ENCODE measurements at places on chromosomes 4 and X.

DNA sequence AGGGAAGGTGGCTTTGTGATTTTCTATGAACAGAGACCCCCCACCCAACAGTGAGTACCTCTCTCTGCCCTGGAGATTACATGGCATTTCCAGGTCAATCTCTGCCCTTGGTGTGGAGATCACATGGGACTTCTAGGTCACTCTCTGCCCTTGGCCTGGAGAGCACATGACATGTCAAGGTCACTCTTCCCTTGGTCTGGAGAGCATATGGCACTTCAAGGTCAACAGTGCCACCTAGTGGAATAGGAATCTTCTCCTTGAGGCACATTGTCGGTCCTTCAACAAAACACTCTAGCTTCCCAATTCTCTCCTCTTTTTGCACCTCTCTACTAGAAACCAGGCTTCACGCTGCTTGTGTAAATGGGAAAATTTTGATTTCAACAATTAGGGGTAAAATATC is 66.2 kb upstream of the TACR3 start:
- no peak for DNase-seq

DNA sequence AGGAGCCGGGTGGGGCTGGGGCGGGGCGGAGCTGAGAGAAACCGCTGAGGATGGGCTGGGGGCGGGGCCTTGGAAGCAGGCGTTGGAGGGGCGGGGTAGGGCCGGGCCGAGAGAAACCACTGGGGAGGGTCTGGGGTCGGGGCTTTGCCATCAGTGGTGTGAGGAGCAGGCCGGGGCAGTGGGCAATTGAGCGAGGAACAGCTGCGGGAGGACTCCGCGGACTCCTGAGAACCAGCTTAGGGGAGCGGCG is 1.3 kb upstream of the EOLA2 start:
- DNase-seq, result no peak

GRCh38 chr4:36081185-36081584 is 163.1 kb downstream of the ARAP2 start:
- DNase-seq, result no peak

- no peak for DNase-seq
Observed at GRCh38 chrX:53075011-53075410, 7.2 kb upstream of the TSPYL2 start.

- DNase-seq, result no peak
Observed at GRCh38 chr4:151675411-151675971, 85.3 kb downstream of the GATB start.

DNA sequence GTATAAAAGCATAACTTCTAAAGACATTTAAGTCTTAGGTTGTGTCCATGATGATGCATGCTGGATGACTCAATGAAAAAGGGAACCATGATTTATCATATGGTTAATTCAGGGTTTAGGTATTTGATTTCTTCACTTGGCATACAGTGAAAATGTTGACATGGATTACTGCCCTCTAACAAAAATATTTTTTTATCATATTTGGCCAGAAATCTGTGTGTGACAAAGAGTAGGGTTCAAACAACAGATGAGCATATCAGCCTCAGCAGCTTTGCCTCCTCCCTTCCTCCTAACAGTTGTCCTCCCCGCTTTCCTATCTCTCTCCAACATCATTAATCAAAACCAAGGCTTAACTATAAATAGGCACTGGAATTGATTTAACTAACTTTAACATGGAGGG is 46.3 kb downstream of the ARHGAP6 start:
- DNase-seq, result no peak

- no peak for DNase-seq
Observed at GRCh38 chrX:69093960-69094871, 71.0 kb downstream of the PJA1 start.

GRCh38 chr4:8553216-8553615 is 27.0 kb upstream of the GPR78 start:
- no peak for DNase-seq

DNA sequence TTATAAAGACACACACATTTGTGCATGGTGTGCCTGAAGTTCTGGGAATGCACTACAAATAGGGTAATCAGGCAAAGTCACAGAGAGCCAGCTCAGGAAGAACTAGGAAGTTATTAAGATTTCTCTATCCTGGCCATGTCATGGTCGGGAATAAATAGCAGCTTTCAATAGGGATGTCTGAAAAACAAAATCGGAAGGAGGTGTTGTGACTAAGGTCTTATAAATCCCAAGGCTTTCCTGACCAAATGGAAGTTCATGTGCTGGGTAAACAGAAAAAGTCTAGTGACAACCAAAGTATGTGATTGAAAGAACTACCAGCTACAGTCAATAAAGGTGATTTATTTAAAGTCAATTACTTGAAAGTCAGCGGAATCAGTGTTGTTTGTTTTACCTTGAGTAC is 262.5 kb upstream of the HS3ST1 start:
- no peak for DNase-seq

DNA sequence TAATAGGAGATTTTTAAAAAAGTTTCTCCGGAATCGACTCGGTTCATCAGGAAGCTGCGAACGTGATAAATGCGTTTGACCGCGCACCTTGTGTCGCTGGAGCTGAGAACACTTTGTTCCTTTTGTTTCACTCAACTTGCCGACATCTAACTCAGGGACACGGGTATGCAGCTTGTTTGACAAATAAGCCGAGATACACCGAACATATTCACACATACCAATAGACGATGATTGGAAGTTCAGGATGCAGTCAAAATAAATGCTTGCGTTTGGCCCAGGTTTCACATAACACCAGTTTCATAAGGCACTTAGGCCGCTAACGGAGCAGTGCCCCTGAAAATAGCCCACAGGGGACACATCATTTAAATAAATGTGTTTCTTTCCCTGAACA is 932 bp upstream of the SHISA3 start:
- DNase-seq, result no peak

DNA sequence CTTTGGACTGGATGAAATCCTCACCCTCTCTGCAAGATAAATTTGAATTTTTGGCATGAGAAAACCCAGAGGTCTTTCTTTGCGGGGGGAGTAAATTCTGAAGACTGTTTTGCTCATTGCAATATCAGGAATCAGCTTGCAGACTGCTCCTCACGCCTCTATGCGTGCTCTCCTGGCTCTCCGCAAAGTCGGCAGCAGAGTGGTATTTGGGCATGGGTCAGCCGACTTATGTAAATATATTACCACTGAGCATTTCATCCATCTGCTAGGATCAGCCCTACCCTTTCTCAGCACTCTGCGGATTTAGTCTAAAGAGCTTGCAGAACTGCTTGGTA is 288.0 kb downstream of the ASMT start:
- no peak for DNase-seq

DNA sequence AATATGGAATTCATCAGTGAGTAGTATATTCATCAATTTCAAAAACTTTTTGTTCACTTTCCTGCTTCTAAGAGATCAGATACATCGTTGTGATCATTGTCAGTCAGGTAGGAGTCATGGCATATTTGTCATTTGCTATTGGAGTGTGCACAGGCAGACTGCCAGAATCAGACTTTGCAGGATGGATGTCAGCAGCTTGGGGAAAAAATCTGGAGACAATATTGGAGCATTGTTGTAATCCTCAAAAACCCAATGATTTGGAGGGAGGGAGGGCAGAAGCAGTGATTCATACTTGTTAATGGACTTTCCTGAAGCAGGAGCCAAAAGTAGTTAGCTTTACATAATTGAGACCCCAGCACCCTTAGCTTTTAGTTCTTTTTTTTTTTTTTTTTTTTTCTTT is 59.6 kb upstream of the DRP2 start:
- no peak for DNase-seq

DNA sequence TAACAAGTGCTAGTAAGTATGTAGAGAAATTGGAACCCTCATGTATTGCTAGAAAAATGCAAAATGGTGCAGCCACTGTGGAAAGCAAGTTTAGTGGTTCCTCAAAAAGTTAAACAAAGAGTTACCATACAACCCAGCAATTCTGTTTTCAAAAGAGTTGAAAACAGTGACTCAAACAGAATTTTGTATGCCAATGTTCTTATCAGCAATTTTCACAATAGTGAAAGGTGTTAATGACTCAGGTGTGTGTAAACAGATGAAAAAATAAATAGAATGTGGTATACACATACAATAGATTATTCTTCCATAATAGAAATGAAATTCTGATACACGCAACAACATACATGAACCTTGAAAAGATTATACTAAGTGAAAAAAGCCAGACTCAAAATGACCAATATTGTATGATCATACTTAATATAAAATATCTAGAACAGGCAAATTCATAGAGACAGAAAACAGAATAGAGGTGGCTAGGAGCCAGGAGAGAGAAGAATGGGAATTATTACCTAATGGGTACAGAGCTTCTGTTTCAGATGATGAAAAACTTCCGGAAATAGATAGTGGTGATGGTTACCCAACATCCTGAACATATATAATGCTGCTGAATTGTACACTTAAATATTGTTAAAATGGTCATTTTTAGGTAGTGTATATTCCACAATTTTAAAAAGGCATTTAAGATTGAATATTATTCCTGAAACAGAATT is 51.6 kb downstream of the WDFY3 start:
- no peak for DNase-seq

GRCh38 chr4:24244663-24245490 is 339.5 kb downstream of the DHX15 start:
- DNase-seq, result no peak

- DNase-seq, result no peak
Observed at GRCh38 chrX:105229146-105229545, 8.7 kb upstream of the TEX13A start.

- no peak for DNase-seq
Observed at GRCh38 chr4:127047930-127048329, 584.8 kb upstream of the INTU start.

DNA sequence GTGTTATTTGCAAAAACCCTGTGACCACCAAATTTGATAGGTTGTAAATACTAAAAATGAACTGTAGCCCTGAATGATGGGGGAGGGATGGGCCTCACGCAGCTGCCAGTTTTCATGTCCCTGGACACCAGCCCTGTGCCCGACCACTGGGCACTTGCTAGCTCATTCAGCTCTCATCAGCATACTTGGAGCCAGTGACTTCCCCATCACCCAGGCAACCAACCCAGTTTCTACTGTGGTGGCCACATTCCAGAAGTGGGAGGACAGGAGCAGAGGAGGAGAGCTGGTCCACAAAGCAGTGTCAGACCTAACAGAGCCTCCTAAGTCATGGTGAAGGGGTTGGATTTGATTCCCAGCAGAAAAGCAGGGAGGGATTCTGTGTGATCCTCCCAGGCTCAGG is 128.2 kb downstream of the CPEB2 start:
- no peak for DNase-seq

GRCh38 chr4:22573198-22573597 is 57.3 kb upstream of the ADGRA3 start:
- DNase-seq, result no peak

DNA sequence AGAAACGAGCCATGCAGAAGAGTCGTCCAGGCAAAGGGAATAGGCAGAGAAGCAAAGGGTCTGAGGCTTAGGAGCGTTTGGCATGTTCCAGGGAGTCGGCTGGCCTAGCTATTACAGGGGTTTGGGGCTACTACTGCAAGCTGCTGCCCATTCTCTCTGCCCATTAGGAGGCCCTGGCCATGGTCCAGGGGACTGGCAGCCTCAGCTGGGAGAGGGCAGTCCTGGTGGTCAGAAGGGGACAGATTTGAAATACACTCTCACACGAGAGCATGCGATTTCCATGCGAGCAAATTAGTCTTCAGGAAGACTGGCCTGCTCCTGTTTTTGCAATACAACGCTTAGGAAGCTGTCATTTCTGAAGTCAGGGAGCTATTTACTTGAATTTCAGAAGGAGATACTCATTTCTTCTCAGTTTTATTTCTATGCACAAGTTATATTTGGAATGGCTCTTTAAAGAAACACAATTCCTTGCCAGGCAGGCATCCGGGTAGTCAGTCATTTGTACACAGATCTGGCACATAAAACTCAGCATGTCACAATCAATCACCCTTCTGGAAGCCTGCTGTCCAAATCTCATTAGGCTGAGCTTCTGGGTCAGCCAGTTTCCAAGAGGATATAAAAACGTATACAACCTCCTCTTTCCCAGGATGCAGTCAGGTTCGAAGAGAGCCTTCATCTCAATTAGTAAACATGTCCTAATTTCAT is 27.0 kb downstream of the PROM1 start:
- DNase-seq, result no peak

GRCh38 chr4:48558026-48558425 is 68.0 kb downstream of the ZAR1 start:
- DNase-seq, result no peak

GRCh38 chrX:16125520-16126149 is 2.3 kb downstream of the GRPR start:
- no peak for DNase-seq

GRCh38 chr4:184471881-184472613 is 2.3 kb downstream of the IRF2 start:
- DNase-seq, result no peak

DNA sequence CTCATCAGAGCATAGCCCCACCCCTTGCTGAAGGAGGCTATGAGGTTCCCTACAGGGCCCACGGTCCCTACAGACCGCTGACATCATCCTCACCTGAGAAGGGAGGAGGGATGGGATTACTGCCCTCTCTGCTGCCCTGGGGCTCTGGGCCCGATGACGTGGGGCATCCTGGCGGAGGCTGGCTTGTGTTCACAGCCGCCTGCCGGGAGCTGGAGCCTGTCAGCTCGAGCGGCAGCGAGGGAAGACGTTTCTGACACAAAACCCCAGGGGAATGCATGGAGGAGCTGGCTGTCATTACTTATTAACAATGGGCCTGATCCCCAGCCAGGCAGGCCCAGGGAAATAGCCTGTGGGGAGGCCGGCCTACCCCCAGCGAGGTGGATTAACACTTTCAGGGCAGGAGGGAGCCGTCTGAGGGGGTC is 106.6 kb upstream of the ATP6AP2 start:
- DNase-seq, result no peak

DNA sequence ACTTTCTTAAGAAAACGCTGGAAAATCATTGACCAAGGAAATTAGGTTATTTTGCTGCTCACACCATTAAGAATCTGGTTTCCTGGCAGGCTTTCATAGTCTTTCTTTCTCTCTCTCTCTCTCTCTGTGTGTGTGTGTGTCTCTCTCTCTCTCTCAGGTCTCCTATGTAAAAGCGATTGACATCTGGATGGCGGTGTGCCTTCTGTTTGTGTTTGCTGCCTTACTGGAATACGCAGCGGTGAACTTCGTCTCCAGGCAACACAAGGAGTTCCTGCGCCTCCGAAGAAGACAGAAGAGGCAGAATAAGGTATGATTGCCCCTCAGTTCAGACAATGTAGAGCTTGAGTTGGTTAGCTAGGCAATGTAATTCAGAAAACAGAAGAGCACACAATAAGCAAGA is 161.2 kb downstream of the GLRA2 start:
- DNase-seq, result no peak

GRCh38 chr4:159296061-159296460 is 193.2 kb downstream of the RAPGEF2 start:
- DNase-seq, result no peak

DNA sequence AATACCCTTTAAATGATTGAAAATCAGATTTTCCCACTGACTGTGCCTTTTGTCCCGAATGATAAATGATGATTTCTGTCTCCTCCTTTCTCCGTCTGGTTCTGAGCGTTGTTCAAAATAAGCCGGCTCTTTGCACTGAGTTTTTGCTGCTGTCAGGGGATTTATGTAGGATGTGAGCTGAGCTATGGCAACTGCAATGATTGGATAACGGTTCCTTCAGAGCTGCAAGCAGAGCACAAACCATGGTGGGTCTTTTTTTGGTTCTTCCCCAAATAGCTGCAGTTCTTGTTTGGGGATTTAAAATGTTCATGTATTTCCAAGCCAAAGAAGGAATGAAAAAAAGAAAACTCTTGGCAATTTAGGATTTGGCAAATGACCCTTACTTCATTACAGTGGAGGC is 124.5 kb upstream of the CASK start:
- DNase-seq, result no peak

- DNase-seq, result no peak
Observed at GRCh38 chr4:187070158-187070557, 346.5 kb upstream of the FAT1 start.

GRCh38 chr4:6972911-6973310 is 63.3 kb downstream of the TBC1D14 start:
- no peak for DNase-seq
